SK-N-SH (cell line): ENCODE measurements at places on chromosomes 5 and 9. TPM values are rescaled to one million over a fixed set of nuclear protein-coding genes. Genes with fewer than 3 reads are reported as not detected.

GRCh38 chr9:7780261-7780988 lies 19.2 kb downstream of the DMAC1 start:
- DNase-seq, result no peak

OR1Q1 gene
- polyA plus RNA-seq, result 0.10 and 0.29 TPM in 2 replicates

DNA sequence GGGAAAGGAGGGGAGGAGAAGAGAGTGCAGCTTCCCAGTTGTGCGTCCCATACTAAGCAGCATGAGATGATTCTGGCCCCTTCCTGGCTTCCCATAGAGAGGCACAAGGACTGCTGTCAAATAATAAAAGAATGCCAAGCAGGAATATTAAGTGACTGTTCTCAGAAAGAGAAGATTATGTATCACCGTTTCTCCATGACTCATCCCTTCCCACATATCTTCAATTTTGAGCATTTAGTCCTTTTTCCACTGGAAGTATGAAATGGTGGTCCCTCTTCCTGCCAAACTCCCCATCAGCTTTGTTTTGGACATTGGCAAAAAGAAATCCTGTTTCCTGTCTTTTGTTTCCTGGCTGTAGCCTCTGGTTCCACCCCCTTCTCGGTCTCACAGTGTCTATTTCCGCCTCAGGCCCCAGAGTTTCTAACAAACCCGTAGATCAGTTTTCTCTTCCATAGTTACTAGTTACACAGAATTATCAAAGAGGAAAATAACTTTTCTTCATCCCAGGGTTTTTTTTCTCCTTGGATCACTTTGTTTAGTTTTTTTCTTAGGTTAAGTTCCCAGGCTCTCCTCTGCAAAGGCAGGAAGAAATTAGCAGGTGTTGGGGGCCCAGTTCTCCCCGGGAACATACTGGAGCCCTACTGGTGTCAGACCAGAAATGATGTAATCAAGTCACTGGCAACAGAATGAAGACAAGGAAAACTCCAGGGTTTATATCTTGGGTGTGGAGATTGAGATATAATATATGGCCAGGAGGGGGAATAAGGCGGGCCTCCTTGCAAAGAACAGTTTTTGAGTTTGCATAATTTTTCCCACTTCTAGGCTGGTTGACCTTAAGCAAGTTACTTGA lies 26.4 kb upstream of the ARHGAP26 start:
- DNase-seq, result no peak

GRCh38 chr9:78664370-78664769 lies 367.4 kb downstream of the PSAT1 start:
- DNase-seq, result no peak

PRDM9 gene
- not detected in 2 replicates for polyA plus RNA-seq

- no peak for DNase-seq
These were observed 281.3 kb downstream of the ARHGAP26 start for GRCh38 chr5:143051244-143052058.

GRCh38 chr9:115495052-115495635 lies 377.2 kb upstream of the TNC start:
- DNase-seq, result peak; percentile 41

DNA sequence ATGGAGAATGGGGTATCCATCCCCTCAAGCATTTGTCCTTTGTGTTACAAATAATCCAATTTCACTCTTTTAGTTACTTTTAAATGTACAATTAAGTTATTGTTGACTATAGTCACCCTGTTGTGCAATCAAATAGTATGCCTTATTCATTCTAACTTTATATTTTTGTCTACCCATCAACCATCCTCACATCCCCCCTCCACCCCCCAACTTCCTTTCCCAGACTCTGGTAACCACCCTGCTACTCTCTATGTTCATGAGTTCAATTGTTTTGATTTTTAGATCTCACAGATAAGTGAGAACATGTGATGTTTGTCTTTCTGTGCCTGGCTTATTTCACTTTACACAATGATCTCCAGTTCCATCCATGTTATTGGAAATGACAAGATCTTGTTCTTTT lies 15.4 kb upstream of the RANBP17 start:
- DNase-seq, result no peak

DNA sequence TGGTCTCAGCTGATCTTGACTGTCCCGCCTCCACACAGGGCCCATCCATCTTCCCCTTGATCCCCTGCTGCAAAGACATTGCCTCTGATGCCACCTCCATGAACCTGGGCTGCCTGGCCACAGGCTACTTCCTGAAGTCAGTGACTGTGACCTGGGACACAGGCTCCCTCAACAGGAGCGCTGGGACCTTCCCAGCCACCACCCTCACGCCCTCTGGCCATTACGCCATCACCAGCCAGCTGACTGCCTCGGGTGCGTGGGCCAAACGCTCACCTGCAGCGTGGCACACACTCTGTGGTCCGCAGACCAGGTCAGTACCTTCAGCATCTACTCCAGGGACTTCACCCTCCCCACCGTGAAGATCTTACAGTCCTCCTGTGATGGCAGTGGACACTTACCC lies 71.9 kb downstream of the INSL6 start:
- DNase-seq, result peak; percentile 10

CTNND2 gene
- polyA plus RNA-seq, result not detected in 2 replicates
